ENCODE measurements at places on chromosomes 2 and 18. TPM values are rescaled to one million over a fixed set of nuclear protein-coding genes. Genes with fewer than 3 reads are reported as not detected.

PLGLB2 gene
- total RNA-seq, result 0.15 TPM

GPR35 gene
- total RNA-seq, result 0.22 TPM

SERPINB5 gene
- 0.18 TPM for total RNA-seq

DSG4 gene
- total RNA-seq, result not detected

CRYGD gene
- 6.3 TPM for total RNA-seq

OSR1 gene
- 0.55 TPM for total RNA-seq

ATP5F1A gene
- total RNA-seq, result 818 TPM

TNS1 gene
- 4.5 TPM for total RNA-seq

DNA sequence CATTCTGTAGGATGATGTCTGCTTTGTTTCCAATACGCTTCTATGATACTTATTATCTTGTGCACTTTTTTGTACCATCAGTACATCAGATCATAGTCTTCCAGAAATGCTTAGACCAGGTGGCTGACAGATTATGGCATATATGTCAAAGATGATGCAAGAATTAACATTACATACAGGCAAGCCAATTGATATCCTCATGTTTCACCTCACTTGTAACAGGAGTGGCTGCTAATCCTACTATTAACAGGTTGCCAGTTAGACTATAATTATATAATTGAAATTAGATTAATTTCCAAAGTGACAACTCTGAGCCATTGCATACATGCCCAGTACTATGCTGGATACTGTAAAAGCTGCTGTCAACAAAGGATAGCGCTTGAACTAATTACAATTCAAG, 77.2 kb downstream of the TLK1 start:
- no peak for DNase-seq

DNA sequence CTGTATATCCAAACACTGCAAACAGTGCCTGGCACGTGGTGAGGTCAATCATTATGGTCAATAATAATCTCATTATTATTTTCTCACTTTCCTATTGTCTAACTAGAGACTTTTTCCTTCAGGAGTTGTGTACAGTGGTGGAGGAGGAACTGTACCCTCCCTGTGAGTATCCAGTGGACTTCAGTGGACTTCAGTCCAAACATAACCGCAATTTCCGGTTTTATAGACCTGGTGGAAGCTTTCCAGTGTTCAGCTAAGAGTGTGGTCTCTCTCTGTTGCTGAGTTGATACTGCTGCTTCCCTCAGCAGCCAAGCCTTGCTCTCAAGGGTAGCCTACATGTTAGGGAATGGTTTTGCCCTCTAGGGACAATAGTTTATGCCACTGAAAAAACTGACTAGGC, 447.1 kb downstream of the TMEM182 start:
- no peak for DNase-seq

DNA sequence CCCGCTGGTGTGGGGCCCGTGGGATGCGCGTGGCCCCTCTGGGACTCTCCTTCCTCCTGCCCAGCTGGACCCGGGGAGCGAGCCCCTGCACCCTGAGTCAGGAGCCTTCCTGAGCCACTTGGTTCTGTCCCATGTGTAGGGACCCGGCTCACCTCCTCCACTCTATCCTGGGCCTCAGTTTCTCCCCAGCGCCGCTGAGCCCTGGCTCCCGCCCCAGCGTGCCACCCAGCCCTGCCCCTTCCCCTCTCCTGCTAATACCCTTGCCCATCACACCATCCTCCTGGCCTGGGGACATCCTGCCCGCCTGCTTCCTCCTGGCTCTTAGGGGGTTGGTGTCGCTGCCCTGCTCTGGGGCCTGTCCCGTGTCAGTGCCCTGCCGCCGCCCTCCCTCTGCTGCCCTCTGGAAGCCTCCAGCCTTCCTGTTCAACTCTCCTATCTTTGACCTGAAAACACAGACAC, 24.8 kb downstream of the GPC1 start:
- DNase-seq, result no peak

- no peak for DNase-seq
Observed at GRCh38 chr2:201781557-201782051, 871 bp upstream of the ALS2 start.

DNA sequence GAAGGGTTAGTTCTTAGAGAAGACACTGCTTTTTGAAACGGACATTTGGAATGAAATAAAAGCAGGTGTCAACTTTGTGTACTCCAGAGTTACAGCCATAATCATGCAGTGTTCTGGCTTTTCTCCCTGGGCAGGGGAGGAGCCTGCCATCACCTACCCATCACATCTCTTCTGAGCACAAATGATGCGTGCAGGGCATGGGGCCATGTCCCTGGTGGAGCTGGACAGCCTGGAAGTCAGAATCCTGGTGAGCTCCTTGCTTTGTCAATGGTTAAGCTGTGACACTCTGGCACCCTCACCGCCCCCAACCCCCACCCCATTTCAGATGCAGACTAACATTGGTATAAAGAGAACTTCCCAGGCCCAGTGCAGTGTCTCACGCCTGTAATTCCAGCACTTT, 53.1 kb downstream of the PDCL3 start:
- no peak for DNase-seq

GRCh38 chr2:129754831-129755230, 224.6 kb upstream of the RAB6C start:
- no peak for DNase-seq

- no peak for DNase-seq
Observed at GRCh38 chr2:18578033-18578432, 11.3 kb downstream of the NT5C1B start.

GRCh38 chr2:238169048-238169707, 10.4 kb downstream of the ERFE start:
- DNase-seq, result no peak

GRCh38 chr2:79887747-79888374, 375.0 kb downstream of the CTNNA2 start:
- DNase-seq, result peak; percentile 26

- DNase-seq, result no peak
Observed at GRCh38 chr2:217360781-217361482, 501.1 kb upstream of the TNP1 start.

DNA sequence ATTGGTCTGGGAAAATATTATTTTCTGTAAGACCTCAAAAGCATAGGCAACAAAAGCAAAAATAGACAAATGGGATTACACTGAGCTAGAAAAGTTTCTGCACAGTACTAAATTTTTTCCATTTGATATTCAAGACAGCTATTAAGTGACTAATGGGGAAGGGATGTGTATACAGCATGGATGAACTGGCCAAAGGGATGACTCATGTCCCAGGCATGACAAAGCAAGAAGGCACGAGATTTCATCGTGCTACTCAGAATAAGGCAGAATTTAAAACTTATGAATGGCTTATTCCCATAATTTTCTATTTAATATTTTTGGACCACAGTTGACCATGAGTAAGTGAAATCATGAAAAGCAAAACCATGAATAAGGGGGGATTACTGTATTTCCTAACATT, 1250.1 kb upstream of the GYPC start:
- no peak for DNase-seq

- no peak for DNase-seq
Observed at GRCh38 chr2:175111200-175111657, 56.8 kb downstream of the ATF2 start.

DNA sequence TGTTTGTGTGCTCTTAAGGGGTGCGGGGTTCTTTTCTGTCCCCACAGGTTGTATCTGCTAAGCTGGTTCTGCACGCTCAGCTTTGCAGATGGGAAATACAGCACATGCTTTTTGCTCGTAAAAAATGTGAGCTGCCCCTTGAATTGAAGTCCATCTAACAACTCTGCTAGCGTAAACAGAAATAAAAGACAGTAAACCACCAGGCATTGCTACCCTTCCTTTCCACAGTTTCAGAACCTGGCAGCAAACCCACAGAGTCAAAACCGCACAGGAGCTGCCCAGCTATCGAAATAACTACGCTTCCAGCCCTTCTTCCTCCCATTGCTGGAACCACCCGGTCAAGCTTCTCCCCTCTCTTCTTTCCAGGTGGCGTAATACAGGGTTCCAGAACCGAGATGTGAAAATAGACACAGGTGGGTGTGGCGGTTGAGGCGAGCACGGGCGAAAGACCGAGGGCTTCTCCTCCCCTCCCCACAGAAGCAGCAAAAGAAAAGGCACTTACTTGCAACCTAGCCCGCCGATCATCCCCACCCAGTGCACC, 479 bp downstream of the SCN9A start:
- no peak for DNase-seq

GRCh38 chr2:188569431-188570165, 277.9 kb downstream of the GULP1 start:
- no peak for DNase-seq

DNA sequence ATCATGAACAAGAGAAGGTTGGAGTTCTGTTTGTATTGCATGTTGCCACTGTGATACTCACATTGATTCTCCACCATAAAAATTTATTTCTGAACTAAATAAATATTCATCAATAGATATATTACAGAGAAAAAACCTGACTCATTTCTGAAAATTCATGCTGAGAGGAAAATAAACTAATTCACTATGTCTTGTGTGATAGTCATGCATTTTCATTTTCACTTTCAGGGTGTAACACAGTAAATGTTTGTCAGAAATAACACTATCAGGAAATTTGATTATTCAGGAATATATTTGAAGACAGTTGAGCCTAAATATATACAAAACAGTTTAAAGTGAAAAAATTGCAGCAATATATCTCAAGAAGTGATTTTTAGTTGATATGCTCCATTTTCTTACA, 335.2 kb downstream of the KCNJ3 start:
- DNase-seq, result no peak

GRCh38 chr2:45014016-45014702, 4.9 kb upstream of the SIX2 start:
- DNase-seq, result peak; percentile 79

- DNase-seq, result peak; percentile 50
Observed at GRCh38 chr2:80303006-80303908, 1.3 kb downstream of the LRRTM1 start.

DNA sequence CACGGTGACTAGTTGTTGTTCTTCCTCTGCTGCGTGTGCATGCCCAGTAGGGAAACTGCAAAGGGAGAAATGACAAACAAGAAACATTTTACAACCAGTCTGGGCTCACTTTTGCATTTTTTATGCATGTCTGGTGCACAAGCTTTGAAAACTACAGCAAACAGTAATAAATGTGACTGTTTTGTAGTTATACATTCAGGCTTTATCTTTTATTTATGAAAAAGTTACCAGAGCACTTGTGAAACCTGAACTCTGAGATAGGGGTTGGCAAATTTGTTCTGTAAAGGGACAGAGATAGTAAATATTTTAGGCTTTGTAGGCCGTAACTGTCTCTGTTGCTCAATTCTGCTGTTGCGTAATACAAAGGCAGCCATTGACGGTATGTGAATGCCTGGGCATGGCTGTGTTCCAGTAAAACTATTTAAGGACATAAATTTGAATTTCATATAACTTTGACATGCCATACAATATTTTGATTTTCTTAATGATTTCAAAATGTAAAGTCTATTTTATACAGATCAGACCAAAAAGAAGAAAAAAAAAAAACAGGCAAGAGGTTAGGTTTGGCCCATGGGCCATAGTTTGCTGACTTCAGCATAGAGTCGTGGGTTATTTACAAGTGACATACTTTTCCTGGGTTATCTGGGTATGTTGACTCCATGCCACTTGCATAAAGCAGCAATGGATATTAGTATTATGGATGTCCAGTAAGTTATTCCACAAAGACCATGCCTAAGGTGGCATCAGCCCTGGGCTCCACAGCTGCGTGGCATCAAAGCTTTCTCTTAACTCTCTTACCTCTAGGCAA, 53.6 kb upstream of the EML6 start:
- no peak for DNase-seq

- DNase-seq, result no peak
Observed at GRCh38 chr2:215236131-215236530, 75.7 kb upstream of the ATIC start.

DNA sequence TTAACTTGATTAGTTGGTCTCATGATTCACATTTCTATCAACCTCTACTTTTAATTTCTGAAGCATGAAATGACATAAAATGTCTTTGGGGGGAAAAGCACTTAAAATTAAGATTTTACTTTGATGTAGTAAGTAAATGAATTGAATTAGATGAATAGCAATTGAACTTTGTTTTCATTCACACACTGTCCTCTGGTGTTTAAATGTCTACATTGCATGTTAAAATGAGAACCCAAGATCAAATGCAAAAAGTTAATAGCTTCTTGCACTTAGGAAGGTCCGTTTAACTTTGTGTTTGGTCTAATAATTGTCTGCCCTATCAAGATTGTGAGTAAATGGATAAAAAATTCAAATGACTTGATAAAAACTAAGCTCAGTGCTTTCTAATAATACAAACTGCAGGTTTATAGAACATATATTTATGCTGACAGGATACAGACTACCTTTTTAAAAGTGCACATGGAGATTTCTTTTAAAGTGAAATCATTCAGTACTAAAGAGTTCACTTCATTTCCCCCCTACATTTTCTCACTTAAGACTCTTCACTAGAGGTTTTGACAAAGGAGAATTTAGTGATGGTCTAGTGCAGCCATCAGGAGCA, 156.2 kb upstream of the NABP1 start:
- no peak for DNase-seq

GRCh38 chr2:160837416-160837815, 322.8 kb upstream of the TANK start:
- no peak for DNase-seq

- no peak for DNase-seq
Observed at GRCh38 chr18:28485210-28485801, 308.4 kb upstream of the CDH2 start.

DNA sequence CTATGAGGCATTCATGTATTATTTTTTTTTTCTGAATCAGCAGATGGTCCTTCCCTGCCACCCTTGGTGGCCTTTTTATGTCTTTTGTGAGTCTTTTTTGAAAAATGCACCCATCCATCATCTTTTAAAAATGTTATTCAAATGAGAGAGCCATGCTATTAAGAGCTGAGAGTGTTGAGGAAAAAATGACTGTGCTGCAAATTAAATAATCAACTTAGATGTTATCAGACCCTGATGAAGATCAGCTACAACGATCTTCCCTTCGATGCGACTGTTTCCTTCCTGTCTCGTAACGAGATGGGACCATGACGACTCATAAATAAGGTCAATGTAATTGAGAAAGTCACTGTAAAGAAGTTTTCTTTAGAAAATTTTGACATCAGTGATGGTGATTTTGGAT, 44.4 kb downstream of the TRIB2 start:
- no peak for DNase-seq

DNA sequence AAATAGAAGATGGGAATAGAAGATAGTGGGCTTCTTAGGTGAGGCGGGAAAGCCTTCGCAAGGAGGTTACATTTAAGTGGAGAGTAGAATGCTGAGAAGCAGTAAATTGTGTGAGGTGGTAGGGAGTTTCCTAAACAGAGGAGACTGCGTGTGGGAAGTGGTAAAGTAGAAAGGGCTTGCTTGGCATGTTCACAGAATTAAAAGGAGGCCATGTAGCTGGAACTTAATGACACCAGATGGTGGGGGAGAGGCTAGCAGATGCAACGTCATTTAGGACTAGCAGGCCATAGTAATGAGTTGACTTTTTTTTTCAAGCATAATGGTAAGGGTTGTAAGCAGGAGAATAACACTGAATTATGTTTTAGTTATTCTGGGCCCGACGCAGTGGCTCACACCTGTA, 13.0 kb upstream of the RTN4 start:
- no peak for DNase-seq

DNA sequence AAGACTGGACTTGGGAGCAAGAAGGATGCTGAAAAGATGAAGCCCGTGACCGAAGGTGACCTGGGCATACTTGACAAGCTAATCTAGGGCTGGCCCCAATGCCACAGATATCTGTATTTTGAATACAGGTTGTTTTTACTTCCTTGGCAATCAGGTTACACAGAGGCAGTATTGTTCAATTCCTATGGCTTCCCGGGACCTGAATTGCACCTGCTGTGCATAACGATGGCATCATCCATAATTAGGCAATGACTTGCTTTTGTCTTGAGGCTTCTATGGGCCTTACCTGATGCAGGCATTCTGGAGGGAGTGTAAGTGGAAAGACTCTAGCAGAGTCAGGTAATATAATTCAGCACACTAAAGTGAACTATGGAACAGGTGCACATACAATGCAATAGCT, 60.6 kb upstream of the CUL3 start:
- no peak for DNase-seq

All from WTC11 (cell line).